ENCODE measurements at places on chromosomes 6 and 20.

DNA sequence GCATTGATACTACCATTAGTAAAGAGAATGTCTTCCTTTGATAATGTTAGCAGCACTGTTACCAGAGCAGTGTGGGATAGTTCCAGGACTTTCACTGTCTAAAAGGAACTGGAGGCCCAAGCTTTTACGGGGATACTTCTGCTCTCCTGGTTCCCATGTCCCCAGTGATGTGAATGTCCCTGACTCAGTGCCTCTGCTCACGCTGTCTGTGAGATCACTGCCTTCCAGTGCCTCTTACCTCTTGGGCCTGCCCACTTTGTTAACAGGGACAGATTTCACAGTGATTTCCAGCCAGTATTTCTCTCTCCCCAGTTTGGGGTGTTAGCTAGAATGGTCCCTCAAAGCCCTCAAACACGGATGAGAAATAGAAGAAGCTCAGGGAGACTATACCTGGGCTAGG lies 14.4 kb downstream of the PTPRA start:
- DNase-seq = no peak

GRCh38 chr20:37310951-37311350 lies 21.5 kb downstream of the MANBAL start:
- DNase-seq = no peak

DNA sequence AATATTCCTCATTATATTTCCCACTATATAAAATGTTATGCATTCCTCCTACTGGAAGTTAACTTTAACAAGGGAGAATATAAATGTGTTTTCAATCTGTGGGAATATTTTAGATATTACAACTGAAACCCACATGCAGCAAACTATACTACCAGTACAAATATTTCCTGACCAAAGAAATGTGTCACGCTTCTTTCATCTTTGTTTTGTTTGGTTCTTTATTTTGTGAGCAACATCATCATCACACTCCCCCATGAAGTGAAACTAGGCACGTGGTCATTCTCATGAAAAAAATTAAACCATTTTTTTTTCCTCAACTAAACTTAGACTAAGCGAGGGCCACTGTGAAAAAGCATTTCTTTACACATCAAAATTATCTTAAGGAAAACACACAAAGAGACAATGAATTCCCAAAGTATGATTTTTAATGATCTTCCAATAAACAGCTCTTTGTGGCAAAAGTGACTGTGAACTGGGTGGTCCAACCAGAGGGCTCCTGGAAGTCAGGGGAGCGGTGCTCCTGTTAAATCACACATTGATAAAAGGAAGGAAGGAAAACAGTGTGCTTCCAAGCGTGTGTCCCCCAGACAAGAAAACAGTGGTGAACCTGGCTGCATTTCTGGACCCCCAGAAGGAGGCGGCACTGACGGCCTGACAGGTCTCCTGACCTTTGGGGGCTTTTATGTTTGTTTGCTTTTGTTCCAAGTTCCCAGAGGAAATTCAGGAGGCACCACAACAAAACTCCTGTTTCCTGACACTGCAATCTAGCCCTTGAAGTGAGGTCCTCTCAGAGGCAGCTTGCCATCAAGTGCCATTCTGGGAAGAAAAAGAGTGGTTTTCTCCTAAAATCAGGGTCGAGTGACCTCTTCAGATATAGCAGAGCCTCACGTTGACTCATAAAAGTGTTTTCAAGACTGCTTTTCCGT lies 166.8 kb upstream of the FOXQ1 start:
- peak; percentile 93 for DNase-seq

- no peak for DNase-seq
Measured at GRCh38 chr6:75906871-75907270, 157.8 kb downstream of the MYO6 start.

DNA sequence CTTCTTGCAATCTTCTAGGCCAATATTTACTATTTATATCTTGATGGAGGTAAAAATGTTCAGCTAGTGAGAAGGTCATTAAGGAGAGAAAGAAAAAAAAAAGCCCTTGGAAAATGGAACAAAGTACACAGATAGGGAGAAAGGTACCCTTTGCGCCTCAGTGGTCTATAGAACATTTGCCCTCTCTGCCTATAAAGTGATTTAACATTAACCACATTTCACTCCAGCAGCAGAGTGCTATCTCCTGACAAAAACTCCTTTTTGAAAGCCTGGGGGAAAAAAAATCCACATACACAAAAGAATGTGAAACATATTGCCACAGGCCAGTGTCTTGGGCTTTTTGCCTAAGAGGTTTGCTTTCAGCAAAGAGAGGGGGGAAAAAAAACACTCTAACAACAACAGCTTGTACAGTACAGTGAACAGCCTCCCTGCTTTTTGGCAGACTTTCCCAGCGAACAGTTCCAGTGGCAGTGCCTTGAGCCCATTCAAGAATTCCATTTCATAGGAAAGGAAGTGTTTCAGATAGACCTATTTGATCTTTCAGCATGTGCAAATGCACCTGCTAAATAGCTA lies 695 bp downstream of the ARHGAP18 start:
- peak; percentile 84 for DNase-seq

- no peak for DNase-seq
Measured at GRCh38 chr6:107973594-107973993, 15.6 kb upstream of the SEC63 start.

GRCh38 chr20:50506270-50506579 lies 4.0 kb upstream of the PTPN1 start:
- no peak for DNase-seq

GRCh38 chr6:48183811-48184605 lies 73.0 kb upstream of the PTCHD4 start:
- DNase-seq = no peak

- peak; percentile 66 for DNase-seq
Measured at GRCh38 chr6:42929821-42930360, 611 bp downstream of the CNPY3 start.

DNA sequence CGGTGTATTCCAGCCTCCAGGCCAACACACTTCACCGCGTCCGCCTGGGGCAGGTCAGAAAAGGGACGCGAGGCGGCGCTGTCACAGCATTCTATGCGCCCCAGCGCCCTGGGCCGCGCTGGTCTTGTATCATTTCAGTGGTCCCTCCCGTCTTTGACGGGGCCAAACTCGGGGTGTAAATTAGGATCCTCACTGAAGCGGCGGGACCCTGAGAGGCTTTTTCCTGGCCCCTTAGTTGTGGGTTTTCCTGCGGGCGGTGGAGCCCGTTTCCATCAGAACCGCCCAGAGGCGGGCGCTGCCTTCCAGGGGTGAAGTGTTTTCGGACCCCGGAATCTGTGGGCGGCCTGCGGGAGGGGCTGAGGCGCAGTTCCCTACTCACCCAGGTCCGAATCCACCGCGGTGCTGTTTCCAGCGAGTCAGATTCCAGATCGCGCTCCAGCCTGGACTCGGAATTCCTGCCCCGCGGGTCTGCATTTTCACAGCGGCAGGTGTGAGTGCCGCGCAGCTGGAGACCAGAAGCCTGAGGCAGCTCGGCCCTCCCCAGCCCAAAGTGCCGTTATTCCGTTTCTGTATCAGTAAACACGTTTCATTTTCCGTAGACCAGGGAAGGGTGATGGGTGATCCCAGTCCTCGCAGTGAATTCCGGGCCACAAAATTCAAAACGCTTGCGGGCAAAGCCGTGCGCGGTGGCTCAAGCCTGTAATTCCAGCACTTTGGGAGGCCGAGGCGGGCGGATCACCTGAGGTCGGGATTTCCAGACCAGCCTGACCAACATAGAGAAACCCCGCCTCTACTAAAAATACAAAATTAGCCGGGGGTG lies 3.9 kb upstream of the MICB start:
- DNase-seq = peak; percentile 67

DNA sequence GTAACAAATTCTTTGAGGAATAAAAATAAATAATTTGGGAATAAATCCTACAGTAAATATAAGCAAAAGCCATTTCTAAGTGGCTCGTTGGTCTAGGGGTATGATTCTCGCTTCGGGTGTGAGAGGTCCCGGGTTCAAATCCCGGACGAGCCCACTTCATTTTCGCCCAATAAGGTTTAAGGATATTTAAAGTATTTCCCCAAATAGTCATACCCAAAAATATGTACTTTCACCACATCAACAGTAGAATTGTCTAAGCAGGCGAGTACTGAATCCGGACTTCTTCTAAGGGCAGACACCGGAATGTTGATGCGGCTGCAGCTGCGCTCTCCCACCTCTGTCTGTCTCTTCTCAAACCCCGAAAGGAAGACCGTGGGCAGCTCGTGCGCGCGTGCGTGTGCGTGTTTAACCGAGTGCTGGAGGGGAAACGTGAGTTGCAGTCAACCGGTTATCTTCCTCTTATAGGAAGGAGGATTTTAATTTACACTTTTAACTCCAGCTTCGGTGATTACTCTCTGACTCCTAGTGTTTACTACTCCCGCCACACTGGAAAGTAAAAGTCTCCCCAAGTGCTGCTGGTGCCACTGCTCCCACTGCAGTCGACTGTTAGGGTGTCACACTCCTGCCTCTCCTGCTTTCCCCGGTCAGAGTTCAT lies 155.7 kb upstream of the PRSS16 start:
- peak; percentile 94 for DNase-seq

- no peak for DNase-seq
Measured at GRCh38 chr6:152858141-152858540, 107.5 kb downstream of the VIP start.

GRCh38 chr6:17714879-17715851 lies 8.4 kb upstream of the NUP153 start:
- DNase-seq = peak; percentile 91

DNA sequence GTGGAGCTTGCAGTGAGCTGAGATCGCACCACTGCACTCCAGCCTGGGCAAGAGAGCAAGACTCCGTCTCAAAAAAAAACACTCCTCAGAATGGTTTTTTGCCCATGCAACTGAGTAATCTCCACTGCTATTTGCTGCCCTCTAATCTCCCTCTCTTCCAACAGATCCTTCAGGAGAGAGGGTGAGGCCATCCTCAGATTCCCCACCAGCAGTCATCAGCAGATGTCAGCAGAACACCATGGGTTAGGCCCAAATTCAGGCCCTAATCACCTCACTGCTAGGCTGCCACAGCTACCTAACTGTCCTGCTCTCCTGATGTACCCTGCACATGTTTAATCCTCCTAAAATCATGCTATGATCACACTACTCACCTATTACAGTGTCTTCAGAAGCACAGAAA lies 63.2 kb upstream of the BEND6 start:
- DNase-seq = peak; percentile 63

GRCh38 chr6:168122011-168122410 lies 43.0 kb upstream of the FRMD1 start:
- no peak for DNase-seq

GRCh38 chr6:82494367-82494766 lies 130.8 kb downstream of the TPBG start:
- no peak for DNase-seq

DNA sequence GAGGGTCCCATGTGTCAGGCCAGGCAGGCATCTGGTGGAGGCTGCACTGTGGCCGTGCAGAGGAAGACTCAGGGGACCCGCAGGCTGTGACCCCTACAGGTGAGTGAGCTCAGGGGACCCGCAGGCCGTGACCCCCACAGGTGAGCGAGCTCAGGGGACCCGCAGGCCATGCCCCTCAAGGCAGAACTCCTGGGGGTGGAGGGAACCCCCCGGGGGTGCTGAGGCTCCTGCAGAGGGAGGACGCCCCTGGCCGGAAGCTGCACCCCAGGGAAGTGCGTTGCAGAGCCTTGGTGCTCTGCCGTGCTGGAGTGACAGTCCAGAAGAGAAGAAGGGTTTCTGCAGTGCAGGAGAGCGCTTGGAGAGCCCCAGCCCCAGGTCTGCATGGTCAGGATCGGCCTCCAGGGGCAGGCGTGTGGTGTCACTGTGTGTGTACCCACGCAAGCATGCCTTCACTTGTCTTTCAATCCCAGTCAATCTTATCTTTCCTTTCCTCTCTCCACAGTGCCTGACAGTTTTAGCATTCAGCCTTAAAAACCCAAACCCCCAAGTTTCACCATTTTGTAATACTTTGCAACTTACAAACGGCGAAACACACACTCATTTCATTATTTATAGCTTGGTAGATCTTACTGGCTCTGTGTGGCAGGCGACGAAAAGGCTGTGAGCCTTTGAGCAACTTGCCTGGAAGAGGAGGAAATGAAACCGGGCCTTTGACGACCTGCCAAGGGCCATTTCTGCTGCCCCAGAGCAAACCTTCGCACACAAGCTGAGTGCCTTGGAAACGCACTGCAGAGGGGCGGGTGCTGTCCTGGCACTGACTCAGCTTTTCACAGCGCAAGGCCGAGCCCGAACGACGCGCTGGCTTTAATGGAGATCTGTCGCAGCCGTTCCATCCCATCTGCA lies 101.4 kb upstream of the AGPAT4 start:
- DNase-seq = peak; percentile 32

DNA sequence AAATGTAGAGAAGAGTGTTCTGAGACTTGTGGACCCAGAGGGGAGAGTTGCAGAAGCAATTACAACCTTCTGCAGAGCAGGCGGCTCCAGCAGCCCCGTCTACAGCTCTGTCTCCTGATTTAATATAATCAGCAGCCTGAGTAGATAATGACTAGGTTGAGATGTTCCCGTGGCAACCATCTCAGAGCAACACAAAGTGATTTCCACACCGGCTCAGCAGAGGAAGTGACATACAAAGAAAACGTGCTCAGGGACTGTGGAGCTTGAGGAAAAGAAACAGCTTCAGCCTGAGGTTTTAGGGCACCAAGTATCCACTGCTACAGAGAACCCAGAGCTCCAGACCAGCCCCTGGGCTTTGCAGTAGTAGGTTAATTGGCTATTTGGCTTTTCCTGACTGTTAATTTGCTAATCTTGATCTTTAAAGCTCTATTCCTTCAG lies 136.4 kb downstream of the MTFR2 start:
- peak; percentile 85 for DNase-seq

GRCh38 chr6:31966997-31967925 lies 4.7 kb downstream of the DXO start:
- no peak for DNase-seq

GRCh38 chr6:139250296-139251044 lies 41.3 kb downstream of the TXLNB start:
- DNase-seq = peak; percentile 43

DNA sequence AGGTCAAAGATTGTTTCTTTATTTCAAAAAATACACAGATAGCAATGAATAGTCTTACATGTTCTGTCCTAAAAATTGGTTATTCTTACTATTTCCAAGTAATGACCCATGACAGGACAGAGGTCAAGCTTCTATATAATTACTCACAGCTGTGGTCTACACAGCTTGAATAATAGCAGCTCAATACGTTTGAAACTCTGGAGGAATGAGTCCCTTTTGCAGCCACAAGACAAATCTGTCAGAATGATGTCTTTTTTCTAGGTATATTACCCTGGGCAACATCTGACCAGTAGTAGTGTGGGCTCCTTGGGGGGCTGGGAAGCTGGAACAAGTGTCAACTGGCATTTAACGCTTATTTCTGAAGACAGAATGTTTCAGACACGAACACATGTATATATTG lies 84.9 kb upstream of the HTR1B start:
- no peak for DNase-seq

- DNase-seq = no peak
Measured at GRCh38 chr6:149891259-149891658, 6.7 kb downstream of the RAET1E start.

- DNase-seq = no peak
Measured at GRCh38 chr6:1409774-1410465, 20.5 kb downstream of the FOXF2 start.

- no peak for DNase-seq
Measured at GRCh38 chr20:50056408-50056926, 56.5 kb downstream of the UBE2V1 start.

- no peak for DNase-seq
Measured at GRCh38 chr6:1986454-1987243, 258.8 kb downstream of the GMDS start.

Measured in AG10803 (cell line).